Liver (tissue), 10 donors: ENCODE measurements at places on chromosomes 4 and X. TPM values are rescaled to one million over a fixed set of nuclear protein-coding genes. Genes with fewer than 3 reads are reported as not detected.

- no peak for DNase-seq
- H3K27ac ChIP-seq, result no peak overlapping the region
Measured at GRCh38 chr4:74608151-74608949, 163.4 kb downstream of the AREG start.

GRCh38 chr4:139227729-139228404, 50.8 kb upstream of the ELF2 start:
- H3K27me3 ChIP-seq, result no peaks in the 10 kb centered on the region
- no peak for DNase-seq
- no peaks in the 10 kb centered on the region for H3K4me1 ChIP-seq
- H3K27ac ChIP-seq, result no peak overlapping the region

DNA sequence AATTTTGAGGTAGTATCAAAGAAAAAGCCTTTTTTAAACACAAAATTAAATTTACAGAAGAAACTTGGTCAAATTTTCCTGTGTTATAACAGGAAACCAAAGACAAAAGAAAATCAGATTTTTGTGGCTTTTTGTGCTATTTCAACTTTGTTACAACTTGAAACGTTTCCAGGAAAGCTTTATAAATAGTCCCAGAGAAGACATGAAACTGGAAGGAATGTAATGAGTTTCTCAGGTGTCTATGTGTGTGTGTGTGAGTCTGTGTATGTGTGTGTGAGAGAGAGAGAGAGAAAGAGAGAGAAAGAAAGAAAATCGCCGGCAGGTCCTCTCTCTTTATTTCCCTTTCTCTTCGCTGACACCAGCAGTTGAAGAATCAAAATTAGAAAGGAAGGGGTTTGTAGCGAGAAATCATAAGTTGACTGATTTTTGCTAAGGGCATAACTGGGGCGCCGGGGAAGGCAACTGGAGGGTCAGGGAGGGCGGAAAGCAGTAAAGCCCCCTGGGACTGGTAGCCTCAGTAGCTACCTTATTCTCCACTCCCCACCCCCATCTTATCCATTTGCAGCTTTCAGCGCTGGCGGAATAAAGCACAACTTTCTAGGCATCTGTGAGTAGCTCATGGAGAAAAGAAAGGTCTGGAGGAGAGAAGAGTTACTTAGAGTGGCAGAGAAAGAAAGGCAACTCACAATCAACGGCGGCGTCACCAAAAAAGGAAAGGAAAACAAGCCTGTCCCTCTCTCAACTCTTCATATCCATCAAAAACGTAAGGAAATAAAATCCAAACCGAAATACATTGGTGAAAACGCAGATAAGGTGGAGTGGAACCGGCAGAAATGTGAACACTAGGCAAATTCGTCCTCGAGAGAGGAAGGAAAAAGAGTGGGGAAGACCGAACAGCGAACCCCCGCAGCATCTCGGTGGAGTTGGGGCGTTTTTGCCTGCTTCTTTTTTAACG, 1.3 kb downstream of the TMEM47 start:
- no peaks in the 10 kb centered on the region for H3K4me1 ChIP-seq
- peak overlapping the region; percentile 69 for H3K27ac ChIP-seq
- no peaks in the 10 kb centered on the region for H3K27me3 ChIP-seq
- no peaks in the 10 kb centered on the region for H3K36me3 ChIP-seq

DNA sequence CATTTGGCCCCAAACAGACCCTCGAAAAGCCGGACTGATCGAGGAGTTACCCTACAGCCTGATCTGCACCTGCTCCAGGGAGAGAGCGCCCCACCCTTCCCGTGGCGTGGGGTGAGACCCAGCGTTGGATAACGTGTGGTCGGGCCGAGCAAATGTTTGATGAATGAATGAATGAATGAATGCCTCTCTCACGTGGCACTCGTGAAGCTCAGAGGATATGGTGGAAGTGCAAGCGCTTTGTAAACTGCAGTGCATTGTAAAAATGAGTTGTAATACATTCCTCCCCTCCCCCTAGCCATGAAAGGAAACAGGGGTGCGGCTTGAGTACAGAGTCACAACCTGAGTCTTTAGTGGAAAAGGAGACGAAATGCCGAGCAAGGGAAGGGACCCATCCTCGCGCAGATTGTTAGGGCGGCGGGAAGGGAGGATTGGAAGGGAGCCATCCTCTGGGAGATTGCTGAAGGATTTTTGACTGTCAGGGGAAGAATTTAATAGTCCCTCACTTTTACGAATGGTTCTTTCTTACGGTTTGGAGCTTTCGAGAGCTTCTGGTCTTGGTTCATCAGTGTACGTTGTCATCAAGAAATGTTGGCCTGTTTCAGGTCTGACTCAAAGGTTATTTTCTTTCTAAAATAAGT, 772 bp upstream of the FBXW7 start:
- no peaks in the 10 kb centered on the region for H3K36me3 ChIP-seq
- peak overlapping the region; percentile 99 for H3K4me3 ChIP-seq
- peaks cover 4% of the 10 kb centered on the region for H3K4me1 ChIP-seq
- no peak for DNase-seq
- no peaks in the 10 kb centered on the region for H3K27me3 ChIP-seq

GRCh38 chr4:1512738-1513660, 106.8 kb upstream of the NKX1-1 start:
- no peak overlapping the region for H3K27ac ChIP-seq
- DNase-seq, result peak; percentile 57
- H3K27me3 ChIP-seq, result no peaks in the 10 kb centered on the region
- no peaks in the 10 kb centered on the region for H3K4me1 ChIP-seq
- H3K4me3 ChIP-seq, result no peak overlapping the region
- no peaks in the 10 kb centered on the region for H3K36me3 ChIP-seq

DNA sequence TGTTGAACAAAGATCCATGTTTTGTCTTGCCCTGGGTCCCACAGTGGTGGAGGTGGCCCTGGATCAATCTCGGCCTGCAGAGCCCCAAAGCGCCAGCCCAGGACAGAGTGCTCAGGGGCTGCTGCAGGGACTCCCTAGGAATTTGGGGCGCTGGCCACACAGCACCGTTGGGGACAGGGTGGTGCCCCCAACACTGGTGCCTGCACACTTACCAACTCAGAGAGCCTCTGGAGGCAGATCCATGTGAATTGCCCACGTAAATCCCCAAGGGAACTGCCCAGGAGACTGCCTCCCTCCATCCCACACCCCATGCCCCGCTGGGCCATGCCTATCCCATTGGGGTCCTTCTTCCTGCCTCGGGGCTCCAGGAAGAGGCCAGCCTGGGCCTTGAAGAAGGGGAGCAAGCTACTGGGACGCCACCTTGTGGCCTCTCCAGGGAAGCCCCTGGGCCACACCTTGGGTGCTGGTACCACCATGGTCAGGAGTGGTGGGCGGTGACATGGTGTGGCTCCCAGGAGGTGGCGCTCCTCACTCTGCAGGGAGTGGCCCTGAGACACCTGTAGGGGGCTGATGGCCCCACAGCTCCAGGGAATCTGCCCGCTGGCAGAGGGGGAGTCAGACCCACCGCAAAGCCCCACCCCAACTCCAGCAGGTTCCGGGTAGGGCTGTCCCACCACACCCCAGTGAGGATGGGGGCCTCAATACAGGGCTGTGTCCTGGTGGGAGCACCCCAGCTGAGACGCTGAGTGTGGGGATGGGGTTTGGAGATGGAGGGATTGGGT, 22.8 kb downstream of the CFAP99 start:
- H3K4me1 ChIP-seq, result no peaks in the 10 kb centered on the region
- H3K27me3 ChIP-seq, result no peaks in the 10 kb centered on the region
- H3K27ac ChIP-seq, result no peak overlapping the region
- peak; percentile 66 for DNase-seq
- no peaks in the 10 kb centered on the region for H3K36me3 ChIP-seq

DNA sequence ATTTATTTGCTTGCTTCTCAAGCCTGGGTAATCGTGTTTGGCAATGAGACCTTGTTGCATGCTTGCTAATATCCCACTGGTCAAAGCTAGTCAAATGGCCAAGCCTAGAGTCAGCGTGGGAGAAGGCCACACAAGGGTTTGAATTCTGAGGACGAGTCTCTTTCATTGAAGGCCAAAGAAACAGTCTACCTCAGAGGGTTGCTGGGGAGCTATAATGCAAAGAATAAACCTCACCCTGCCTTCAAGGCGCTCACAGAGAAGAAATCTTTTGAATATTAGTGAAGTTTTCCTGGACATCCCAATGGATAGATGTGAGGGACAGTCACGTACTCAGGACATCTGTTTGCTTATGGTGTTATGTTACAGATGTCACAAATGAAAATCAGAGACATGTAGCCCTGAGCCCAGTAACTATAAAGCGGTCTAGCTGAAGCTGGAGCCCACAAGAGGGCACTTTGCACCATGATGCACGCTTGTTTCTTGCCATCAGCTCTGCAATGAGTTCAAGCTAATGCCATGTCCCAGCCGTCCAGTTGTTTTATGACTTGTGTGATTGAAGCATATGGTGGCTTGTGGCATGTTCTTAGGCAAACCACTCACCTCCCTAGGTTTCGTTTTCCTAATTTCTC, 1.1 kb upstream of the TLR3 start:
- no peak overlapping the region for H3K4me3 ChIP-seq
- DNase-seq, result no peak
- H3K4me1 ChIP-seq, result peaks cover 13% of the 10 kb centered on the region
- H3K27ac ChIP-seq, result no peak overlapping the region
- H3K36me3 ChIP-seq, result no peaks in the 10 kb centered on the region

DNA sequence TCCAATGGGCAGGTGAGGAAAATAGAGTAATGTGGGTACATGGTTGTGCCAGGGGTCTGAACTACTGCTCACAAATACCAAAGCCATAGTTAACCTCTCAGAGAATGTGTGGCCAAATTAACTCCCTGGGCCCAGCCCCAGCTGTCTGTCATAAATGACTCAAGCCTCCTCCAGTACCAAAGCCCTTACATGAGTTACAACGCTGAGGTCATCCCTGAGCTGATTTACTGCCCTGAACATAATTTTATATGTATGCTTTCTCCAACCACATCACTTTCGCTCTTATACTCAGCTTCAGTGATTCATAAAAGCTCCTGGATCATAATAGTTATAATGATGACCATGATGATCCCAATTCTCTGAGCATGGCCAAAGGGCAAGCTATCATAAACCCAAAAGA, 283.9 kb downstream of the NKX6-1 start:
- no peaks in the 10 kb centered on the region for H3K36me3 ChIP-seq
- no peaks in the 10 kb centered on the region for H3K4me1 ChIP-seq
- no peak for DNase-seq
- no peak overlapping the region for H3K4me3 ChIP-seq

The PAGE3 gene
- not detected for total RNA-seq

The APOO gene
- total RNA-seq, result 5.4 TPM

The SYTL5 gene
- total RNA-seq, result 0.09 TPM

The STOX2 gene
- 1.6 TPM for total RNA-seq

The KLHL4 gene
- total RNA-seq, result 0.70 TPM

The SPANXC gene
- total RNA-seq, result not detected
